ENCODE measurements at places on chromosomes 11 and 22.

- no peak for DNase-seq
These were observed 80.8 kb upstream of the MTNR1B start for GRCh38 chr11:92888696-92889095.

DNA sequence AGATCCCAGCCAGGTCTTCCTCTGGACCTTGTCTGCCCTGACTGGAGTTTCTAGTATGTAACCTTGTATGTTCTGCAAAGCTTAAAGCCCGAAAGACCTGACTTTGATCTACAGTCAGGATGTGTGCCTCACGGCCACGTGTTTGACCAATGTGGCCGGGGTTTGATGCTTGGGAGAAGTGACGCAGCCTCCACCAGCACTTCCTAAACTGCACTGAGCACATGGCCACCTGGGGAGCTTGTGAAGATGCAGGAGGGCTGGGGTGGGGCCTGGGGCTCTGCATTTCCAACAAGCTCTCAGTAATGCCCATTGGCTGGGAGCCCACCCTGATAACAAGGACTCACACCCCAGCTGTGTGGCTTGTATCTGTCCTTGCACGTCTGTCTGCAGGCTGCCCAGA lies 53.2 kb downstream of the NAT10 start:
- no peak for DNase-seq

DNA sequence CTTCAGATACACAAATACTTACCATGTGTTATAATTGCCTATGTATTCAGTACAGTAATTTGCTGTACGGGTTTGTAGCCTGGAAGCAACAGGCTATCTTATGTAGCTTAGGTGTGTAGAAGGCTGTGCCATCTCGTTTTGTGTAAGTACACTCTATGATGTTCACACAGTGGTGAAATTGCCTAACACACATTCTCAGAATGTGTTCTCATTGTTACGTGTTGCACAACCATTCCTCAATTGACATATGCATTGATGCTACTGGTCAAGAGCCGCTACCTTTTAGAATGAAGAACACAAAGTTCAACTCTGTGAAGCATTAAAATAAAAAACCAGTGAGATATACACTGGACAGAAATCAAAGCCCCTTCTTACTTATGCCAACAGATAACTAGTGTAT lies 26.7 kb downstream of the SVIP start:
- no peak for DNase-seq

- no peak for DNase-seq
These were observed 543.2 kb upstream of the CCDC179 start for GRCh38 chr11:23403210-23404185.

- no peak for DNase-seq
These were observed 121.2 kb downstream of the PDE3B start for GRCh38 chr11:14764579-14765527.

DNA sequence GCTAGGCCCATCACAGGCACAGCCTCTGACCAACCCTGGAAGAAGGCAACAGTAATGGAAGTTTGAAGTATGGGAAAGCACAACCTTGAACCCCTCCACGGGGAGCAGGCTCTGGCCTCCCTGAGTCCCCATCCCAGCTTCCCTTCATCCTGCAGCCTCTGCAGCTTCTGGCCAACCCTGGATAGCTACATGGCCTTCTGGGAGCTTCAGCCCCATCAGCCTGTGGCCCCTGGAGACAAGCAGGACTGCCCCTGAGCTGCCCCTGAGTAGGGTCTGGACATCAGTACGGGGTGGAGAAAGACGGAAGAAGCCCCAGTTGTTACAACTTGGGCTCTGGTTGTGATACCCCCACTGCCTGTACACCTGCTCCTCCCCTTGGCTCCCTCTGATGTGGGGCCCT lies 113.8 kb upstream of the CD82 start:
- no peak for DNase-seq

DNA sequence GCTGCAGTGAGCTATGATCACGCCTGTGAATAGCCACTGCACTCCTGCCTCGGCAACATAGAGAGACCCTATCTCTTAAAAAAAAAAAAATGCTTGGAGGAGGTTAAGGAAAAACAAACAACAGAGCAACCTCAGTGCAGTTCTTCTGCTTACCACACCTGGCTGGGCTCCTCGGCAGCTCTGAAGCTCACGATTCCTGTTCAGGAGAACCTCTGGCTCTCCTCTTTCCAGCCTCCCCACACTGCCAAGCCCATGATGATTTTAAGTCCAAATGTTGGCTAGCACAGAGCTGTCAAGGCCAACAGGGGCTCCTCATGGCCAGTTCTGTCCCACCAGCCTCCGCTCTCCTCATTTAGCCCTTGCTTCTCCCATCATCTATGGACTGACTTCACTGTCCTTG lies 69.7 kb upstream of the ARFGAP3 start:
- no peak for DNase-seq

DNA sequence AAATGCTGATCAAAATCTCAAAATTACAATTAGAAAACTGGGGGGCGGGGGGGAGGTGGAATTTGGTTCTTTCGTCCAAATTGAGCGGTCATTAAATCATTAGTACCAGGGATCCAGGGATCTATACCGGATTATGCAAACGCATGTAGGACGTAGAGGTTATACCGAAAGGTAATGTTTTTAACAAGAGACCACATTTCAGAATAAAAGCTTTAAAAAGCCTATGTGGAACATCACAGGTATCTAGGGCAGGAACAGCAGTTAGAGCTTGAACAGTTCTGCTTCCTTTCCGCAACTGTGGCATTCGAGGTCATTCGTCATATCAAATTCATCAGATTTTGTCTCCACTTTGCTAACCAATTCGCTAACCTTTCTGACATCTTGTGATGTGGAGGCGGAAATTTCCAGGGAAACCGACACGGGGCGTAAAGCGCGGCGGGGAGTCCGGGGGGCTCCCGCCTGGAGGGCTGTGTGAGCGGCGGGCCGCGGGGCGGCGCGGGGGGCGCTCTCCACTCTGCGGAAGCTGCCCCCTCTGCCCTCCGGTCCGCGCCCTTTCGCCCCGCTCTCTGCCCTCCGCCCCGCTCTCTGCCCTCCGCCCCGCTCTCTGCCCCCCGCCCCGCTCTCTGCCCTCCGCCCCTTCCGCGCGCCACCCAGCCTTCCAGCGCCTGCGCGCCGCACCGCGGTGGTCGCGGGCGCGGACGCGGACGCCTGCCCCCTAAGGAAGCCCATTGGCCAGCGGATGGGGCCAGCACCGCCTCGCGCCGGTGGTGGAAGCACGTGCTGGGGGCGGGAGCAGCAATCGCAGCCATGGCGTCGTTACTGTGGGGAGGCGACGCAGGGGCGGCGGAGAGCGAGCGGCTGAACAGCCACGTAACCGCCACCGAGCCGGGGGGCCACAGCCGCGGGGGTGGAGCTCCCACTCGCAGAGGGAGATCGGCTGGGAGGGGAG lies at the start of gene DDX25:
TSS of gene DDX25 (plus strand) at position 798 of the 949 bp plus-strand sequence. CDS start at position 808, 10 bp downstream.
- peak; percentile 85 for DNase-seq

DNA sequence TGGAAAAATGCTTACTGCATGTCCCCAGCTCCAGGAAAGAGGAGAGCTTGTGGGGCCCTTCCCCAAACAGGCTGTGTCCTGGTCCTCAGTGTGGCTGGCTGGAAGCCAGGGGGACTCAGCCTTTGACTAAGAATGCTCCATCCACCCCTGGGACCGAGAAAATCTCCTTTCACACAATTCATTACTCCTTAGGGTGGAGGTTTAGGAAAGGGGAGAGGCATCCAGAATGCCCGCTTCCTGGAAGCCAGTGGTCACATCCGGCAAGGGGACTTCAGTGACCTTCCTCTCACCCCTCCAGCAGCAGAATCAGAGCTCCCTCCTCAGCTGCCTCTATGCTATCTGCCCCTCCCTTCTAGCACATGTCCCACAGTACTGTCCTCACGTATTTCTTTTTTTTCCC lies 21.9 kb downstream of the ATG16L2 start:
- DNase-seq = no peak

DNA sequence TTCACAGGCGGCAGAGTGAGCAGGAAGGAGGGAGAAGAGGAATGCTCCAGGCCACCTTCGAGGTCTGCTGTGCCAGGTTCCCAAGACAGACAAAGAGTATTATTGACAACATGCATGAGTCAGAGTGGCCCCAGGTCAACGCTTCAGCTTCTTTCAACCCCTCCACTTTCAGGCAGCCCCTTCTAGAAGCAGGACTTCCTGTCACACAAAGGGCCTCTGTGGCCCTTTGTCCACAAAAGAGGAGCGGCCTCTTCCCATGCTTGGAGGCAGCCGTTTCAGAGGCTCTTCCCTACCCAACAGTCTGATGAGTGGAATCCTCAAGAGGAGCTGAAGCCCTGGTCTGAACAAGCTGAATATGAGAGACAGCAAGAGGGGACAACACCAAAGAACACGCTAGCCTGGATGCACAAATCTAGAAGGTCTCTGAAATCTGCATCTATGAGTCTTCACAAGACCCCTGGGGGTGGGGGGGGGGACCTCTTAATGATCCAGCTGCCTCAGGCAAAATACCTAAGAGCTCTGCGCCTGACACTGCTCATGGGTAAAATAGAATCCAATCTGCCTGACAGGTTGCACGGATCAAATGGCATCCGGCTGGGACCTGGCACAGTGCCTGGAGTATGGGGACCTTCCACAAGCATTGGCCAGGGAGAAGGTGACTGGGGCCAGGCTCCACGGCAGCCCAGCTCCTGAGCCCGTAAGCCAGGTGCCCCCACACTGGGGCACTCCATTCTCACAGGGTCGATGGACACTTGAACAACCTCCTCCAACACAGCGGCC lies 67.5 kb downstream of the PACSIN2 start:
- DNase-seq = peak; percentile 28

DNA sequence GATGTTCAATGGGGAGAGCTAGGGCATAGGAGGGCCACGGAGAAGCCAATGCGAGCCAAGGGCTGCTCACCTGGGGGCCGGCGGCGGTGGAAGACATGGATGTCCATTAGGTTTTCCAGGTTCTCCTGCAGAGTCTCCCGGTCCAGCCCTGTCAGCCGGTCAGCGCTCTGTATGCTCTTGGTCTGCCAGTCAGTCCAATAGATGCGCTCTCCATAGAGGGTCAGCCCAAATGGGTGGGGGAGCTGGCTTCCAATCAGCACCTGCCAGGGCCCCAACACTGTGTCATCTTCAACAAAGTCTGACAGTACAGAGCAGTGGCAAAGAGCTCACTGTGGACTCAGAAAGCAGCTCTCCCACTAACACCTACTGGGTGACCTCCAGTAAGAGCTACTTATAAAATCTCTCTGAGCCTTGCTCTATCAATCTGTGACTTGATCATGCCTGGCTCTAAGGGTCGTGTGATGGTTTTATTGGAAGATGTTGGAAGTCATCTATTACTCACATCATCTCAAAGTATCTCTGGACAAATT lies 33.0 kb upstream of the CKAP5 start:
- no peak for DNase-seq

GRCh38 chr11:43508511-43508918 lies 149.8 kb downstream of the TTC17 start:
- DNase-seq = no peak

- no peak for DNase-seq
These were observed 27.3 kb downstream of the BDNF start for GRCh38 chr11:27672836-27673464.

DNA sequence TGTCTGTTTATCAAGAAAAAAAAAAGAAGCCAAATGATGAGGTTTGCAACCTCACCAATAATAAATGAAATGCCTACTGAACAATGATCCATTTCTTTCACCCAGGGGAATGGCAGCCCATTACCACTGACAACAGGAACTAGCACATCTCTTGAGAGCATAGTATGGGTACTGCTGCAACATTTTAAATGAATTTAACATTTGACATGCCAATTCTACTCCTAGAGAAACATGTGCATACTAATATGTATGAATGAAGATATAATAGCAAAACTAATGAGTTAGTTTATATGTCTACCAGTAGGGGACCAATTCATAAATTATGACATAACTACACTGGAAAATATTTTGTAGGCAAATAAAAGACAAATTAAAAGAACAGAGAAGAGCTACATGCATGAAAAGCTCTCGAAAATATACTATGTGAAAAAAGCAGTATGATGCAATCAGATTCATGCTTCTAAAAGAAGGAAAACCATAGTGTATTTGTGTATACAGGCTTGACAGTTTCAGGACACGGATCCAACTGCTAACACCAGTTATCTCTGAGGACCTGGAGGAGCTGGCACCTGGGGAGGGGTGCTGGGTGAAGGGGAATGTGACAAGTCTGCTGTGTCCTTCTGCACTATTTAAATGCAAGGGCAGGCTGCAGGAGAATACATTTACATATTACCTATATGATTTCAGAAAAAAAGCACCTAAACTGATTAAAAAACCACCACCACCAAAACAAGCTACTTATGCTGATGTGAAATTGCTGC lies 6.9 kb downstream of the SMCO4 start:
- DNase-seq = no peak

DNA sequence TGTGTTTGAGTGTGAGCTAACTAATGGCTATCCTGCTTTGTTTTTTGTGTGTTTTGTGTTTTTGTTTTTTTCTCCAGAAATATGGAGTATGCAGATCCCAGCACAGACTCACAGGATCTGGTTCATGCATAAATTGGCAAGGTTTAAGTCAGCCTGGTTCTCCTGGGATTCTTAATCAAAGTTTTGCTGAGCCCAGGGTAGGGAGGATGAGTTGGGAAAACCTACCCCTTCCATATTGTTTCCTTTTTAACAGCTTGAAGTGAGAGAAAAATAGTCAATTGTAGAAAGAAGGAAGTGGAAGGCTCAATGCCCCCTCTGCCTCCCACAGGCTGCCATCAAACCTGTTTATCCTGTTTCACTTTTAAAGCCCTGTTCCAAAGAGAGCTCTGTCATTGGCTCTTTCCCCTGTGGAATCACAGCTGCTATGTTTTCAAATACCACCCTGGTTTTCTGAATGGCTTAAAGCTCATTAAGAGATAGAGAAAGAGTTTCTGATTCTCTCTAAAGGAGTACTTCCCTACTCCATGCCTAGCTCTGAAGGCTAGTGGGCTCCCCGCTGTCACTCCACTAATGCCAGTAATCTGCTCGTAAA lies 23.4 kb upstream of the CADM1 start:
- peak; percentile 72 for DNase-seq

GRCh38 chr22:23888615-23889401 lies 5.4 kb upstream of the MIF start:
- DNase-seq = peak; percentile 45

DNA sequence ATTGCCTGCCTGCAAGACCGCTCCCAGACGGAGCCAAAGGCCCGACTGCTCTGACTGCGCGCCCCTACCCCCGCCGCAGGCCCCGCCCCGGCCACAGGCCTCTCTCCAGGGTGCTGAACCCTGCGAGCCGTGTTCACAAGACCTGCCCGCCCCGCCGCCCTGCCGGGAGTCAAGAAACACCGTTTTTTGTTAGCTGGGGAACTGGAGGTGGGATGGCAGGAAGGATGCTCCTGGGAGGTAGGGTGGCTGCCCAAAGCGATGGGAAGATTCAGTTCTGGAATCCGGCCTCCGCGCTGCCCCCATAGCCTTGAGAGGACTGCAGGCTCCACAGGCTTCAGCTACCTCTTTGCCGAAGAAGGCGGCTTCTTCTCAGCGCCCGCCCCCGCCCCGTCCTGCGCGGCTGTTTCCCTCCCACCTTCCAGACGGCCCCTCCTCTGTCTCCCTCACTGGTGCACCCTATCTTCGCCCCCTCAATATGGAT lies 2.7 kb upstream of the PDE2A start:
- DNase-seq = peak; percentile 95

GRCh38 chr11:111499483-111499882 lies 12.7 kb downstream of the BTG4 start:
- DNase-seq = no peak

All from neural progenitor cell (in vitro differentiated cells).